WTC11 (cell line): ENCODE measurements at places on chromosomes 11 and 22.

- no peak for DNase-seq
These were observed 184.0 kb upstream of the GUCY1A2 start for GRCh38 chr11:107202241-107202640.

DNA sequence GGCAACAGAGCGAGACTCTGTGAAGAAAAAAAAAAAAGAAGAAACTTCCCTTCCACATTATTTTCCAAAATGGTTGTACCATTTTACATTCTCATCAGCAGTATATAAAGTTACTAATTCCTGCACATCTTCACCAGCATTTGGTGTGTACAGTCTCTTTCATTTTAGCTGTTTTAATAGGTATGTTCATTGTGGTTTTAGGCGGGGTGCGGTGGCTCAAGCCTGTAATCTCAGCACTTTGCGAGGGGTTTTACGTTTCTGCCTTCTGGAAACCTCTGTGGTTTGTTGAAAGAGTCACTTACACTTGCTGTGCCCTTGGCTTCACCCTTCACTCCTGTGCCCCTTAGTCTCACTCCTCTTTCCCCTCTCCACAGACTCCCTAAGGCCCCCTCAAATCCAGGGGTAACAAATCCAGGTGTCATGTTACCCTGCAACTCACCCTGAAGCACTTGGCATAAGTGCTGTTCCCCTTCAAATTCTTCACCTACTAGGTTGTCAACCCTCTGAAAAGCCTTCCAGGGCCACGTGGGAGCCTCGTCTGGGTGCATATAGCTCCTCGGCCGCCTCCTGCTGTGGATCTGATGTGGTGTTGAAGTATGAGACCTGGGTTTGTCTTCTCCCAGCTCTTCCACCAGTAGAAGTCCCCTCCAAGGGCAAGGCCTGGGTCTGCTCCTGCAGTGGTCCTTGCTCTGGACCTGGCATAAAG lies 20.8 kb downstream of the TOB2 start:
- no peak for DNase-seq

GRCh38 chr11:17600316-17601255 lies 53.5 kb downstream of the OTOG start:
- DNase-seq, result no peak

GRCh38 chr11:101458161-101458560 lies 125.6 kb downstream of the TRPC6 start:
- DNase-seq, result no peak

GRCh38 chr11:104075706-104076105 lies 39.3 kb downstream of the DDI1 start:
- DNase-seq, result no peak

- DNase-seq, result no peak
These were observed 2.7 kb downstream of the CDC42BPG start for GRCh38 chr11:64841592-64842365.

DNA sequence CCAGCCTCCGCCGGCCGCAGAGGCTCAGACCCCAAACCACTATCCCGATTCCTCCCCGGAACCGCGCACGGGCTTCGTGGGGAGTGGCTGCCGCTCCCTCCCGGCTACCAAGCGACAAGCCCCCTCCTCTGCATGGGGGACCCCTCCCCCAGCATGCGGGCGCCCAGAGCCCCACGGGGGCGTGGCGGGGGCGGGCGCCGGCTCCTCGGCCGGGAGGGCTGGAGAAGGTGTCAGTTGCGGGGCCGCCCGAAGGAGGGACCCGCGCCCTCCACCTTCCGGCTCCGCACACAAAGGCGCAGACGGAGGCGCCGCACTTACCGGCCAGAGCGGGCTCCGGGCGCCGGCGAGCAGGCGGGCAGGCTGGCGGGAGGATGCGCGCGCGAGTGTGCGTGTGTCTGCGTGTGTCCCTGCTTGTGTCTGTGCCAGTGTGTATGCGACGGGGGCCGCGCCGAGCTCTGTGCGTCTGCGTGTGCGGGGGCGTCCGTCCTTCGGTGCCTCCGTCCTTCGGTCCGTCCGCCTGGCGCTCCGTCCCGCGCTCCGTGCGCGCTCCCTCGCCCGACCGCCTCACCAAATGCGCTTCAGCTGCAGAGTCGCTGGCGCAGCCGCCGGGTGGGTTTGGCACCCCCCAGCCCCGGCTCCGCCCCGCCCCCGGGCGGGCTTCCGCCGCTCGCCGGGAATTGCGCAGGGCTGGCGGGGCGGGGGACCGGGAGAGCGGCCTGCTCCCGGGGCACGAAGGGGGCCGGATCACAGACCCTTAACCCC lies at the start of gene PTPN5:
TSS of gene PTPN5 (minus strand) at position 592 of the 762 bp plus-strand sequence. CDS start 19,840 bp downstream, outside the sequence.
- peak; percentile 64 for DNase-seq

DNA sequence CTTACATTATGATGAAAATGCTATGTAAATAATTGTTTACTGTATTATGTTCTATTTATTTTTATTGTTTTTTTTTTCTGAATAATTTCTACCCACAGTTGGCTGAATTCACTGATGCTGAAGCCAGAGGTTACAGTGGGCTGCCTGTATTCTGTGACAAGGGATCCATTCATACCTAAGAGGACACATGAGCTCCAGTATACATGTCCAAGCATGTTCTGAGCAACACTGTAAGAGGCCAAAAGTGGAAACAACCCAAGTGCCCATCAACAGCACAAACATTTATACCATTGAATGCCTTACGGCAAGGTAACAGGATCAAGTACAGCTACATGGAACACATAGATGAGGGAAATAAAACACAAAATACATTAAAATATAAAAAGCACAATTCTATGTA lies 1.4 kb upstream of the SRSF8 start:
- DNase-seq, result no peak

DNA sequence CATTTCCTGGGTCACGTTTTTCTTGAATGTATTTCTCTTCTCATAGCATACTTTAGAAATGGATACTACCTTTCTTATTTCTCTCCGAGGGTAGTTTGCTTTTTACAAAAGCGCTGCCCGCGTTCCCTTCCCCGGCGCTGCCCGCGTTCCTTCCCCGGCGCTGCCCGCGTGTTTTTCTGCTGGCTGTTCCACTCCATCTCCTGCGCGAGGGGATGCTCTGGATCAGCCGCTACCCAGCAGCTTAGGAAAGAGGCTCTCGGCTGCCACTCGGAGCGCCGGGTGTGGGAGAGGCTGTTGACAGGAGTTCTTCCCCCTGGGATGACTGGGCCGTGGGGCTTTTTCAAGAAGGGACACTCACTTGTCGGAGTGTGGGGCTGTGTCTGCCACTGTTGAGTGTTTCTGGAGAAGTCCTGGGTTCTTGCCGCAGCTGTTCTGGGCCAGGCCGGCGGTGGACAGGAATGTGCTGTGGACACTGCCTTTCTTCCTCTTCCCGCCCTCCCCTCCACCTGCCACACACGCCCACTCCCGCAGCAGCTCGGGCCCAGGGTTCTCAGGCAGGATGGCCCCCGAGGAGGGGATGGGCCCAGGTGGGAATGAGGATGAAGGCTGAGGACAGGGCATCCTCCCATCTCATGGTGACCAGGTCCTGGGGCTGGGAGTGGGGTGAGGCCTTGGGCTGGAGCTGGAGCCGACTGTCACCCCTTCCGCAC lies 30.6 kb downstream of the GLB1L2 start:
- DNase-seq, result no peak

- no peak for DNase-seq
These were observed 10.0 kb downstream of the PATE1 start for GRCh38 chr11:125756050-125756449.

- DNase-seq, result no peak
These were observed 65.6 kb upstream of the SHISAL1 start for GRCh38 chr22:44378380-44378779.

DNA sequence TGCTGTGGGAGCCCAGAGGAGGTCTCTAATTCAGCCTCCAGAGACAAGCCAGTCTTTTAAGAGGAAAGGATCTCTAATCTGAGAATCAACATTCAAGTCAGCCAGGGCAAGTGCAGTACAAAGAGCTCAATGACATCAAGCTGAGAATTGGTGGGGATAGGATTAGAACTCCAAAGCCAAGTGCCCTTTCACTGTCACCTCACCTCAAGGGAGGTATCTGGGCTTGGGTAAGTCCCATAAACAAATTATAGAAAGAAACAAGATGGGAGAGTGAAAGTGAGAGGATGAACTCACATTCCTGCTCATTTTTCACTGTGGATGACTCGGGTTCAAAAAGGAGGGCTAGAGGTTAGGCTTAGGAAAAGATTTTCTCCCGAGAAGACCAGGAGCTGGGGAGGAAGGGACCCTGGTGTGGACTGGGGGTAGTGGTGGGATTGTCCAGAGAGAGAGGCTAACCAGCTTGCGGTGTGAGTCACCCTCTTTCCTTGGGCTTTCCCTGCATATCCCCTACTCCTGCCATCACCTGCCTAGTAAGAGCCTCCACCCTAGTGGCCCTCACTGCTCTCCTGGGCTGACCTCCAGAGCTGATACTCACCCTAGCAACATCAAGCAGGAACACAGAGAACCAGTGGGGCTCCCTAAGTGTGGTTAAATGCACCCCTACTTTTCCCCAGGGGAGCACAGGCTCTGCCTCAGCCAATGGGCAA lies 70.4 kb downstream of the RRM1 start:
- no peak for DNase-seq

GRCh38 chr11:85844439-85845123 lies 10.6 kb upstream of the CCDC83 start:
- DNase-seq, result no peak

GRCh38 chr22:30224161-30224857 lies 22.2 kb downstream of the LIF start:
- no peak for DNase-seq

DNA sequence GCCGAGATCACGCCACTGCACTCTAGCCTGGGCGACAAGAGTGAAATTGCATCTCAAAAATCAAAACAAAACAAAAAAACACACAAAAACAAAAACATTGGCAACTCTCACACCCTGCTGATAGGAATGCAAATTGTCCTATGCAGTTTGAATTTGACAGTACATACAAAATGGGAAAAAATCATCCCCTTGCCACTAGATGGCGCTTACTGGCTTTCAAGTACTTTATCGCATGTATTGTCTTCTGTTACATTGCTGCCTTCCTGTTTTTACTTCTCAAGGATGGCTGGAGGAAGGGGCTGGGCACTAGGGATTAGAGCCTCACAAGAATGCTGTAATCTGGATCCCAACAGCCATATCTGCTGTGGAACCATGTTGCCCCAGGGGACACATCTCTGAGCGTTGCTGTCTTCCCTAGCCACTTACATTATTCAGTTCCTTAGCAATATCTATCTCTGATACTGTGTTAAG lies 59.4 kb upstream of the A4GALT start:
- DNase-seq, result peak; percentile 42

DNA sequence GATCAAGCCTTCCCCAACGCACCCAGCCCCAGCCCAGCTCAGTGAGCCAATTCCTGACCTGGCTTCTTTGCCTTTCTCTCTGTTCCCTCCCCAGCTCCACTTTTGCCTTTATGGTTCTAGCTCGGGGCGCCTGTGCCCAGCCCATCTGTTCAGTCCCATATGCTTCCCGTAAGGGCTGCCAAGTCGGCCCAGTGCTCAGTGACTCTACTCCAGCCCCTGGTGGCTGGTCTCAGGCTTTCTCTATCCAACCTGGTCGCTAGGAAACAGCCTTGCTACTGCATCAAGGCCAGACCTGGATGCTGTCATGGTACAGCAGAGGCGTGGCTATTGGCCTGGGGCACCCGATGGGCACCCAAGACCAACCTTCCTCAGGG lies 178.0 kb downstream of the DSCAML1 start:
- DNase-seq, result peak; percentile 59

- DNase-seq, result peak; percentile 58
These were observed 12.7 kb upstream of the TMEM218 start for GRCh38 chr11:125123947-125124617.

GRCh38 chr11:22774716-22775115 lies 54.9 kb downstream of the SVIP start:
- no peak for DNase-seq

DNA sequence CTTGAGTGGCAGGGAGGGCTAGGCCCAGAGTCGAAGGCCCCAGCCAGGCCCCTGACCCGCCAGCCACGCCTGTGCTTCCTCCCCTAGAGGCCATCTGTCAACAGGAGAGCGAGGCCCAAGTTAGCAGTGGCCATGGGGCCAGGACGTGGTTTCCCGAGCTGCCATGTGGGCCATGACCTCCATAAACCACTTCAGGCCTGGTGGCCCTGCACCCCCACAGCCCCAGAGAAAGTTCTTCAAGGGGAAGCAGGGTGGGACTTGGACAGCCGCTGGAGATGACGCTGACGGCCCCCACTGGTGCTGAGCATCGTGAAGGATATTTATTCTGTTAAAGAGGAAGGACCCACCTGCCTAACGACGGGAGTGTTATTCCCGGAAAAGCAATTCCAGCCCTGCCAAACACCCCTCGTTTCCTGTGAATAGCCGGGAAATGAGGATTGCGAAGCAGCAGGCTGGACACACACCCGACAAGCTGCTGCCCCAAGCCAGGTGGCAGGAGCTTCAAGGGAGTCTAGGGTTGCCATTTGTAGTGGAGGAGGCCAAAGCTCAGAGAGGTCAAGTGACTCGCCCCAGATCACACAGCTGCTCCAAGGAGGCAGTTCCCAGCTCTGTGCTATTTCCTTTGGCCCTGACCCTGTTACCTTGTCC lies 12.8 kb downstream of the PRR5 start:
- no peak for DNase-seq

DNA sequence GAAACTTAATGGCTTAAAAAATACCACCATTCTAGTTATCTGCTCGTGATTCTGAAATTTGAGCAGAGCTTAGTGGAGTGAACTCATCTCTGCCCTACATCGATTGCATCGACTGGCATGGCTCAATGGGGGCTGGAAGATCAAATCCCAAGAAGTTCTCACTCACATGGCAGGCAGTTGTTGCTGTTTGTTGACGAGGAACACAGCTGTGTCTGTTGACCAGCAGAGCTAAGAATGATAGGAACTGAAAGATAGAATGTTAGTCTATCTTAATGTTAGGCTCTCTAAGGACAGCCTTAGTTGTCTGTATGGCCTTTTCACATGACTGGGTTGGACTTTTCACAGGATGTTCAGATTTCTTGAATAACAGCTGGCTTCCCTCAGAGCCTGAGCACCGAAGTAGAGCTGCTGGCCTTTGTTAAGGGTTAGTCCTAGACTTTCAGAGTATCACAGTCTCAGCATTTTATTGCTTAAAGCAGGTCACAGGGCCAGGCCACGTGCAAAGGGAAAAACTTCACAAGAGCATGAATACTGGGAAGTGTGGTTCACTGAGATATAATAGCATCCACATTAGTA lies 31.6 kb upstream of the IZUMO1R start:
- DNase-seq, result no peak

DNA sequence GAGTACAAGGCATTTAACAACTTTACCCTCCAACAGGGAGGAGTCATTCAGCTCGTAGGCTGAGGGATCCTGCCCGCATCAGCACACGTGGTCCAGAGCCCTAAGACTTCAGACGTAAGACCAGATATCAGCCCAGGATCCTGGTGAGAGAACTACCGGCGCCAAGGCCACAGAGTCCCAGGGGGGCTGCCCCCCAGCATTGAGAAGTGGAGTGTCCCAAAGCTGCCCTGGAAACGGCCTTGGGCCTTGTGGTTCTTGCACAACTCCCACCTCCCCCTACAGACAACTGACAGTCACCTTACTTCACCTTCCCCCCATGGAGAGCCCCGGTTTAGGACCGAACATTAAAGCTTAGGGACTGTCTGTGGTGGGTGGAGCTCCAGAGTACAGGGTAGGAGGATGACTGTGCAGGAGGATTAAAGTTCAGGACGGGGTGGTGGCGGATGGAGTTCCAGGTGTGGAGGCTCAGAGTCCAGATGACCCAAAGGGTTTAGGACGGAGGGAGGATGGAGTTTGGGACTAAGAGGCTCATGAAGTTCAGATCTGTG lies 1.0 kb downstream of the C11orf91 start:
- no peak for DNase-seq

- DNase-seq, result no peak
These were observed 63.5 kb downstream of the CSTPP1 start for GRCh38 chr11:47000033-47000432.
